ENCODE measurements at places on chromosomes 4 and X.
A peak's percentile ranks its signal among the peaks of the same experiment; 100 is the strongest.

- H3K36me3 ChIP-seq, result no peaks in the 10 kb centered on the region
- H3K27me3 ChIP-seq, result peaks cover 3% of the 10 kb centered on the region
- H3K4me3 ChIP-seq, result no peak overlapping the region
- no peak for DNase-seq
Observed at GRCh38 chrX:134803551-134804183, 145.4 kb upstream of the PLAC1 start.

GRCh38 chr4:184452740-184453139, 21.6 kb downstream of the IRF2 start:
- H3K27me3 ChIP-seq, result no peaks in the 10 kb centered on the region
- no peaks in the 10 kb centered on the region for H3K36me3 ChIP-seq
- peaks cover 72% of the 10 kb centered on the region for H3K4me1 ChIP-seq
- no peak for DNase-seq

DNA sequence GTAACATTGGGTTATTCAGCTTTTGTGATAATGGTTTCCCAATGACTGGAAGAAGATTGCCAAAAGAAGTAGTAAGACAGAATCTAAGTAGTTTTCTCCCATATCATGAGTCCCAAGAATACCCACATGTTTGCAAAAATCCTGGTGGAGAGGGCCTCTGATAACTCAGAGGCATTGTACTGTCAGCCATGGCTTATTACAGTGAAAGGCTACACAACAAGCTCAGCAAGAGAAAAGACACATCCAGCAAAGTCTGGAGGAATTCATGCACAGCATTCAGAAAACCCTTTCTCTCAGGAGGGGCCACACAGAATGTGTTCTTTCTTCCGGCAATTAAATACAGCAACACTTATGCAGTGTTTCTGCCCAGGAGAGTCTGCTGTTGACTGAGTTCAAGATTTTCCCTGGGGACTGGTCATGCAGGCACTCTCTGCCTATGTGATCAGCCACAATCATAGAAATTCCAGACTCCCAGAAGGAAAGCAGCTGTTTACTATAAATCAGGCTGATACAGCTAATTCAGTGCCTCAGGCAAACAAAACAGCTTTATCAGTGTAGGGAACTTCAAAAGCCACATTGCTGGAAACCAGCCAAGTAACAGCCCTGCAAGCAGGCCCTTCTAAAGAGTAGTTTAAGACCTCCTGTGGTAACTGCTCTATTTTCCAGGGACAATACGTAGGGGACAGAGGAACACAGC, 937.1 kb downstream of the CCSER1 start:
- H3K36me3 ChIP-seq, result no peaks in the 10 kb centered on the region
- H3K4me3 ChIP-seq, result no peak overlapping the region
- DNase-seq, result peak; percentile 49
- no peaks in the 10 kb centered on the region for H3K27me3 ChIP-seq
- no peak overlapping the region for H3K27ac ChIP-seq

- H3K36me3 ChIP-seq, result no peaks in the 10 kb centered on the region
- H3K27me3 ChIP-seq, result no peaks in the 10 kb centered on the region
- H3K4me3 ChIP-seq, result no peak overlapping the region
- H3K4me1 ChIP-seq, result no peaks in the 10 kb centered on the region
- DNase-seq, result no peak
Observed at GRCh38 chr4:55965585-55965984, 16.8 kb downstream of the CEP135 start.

DNA sequence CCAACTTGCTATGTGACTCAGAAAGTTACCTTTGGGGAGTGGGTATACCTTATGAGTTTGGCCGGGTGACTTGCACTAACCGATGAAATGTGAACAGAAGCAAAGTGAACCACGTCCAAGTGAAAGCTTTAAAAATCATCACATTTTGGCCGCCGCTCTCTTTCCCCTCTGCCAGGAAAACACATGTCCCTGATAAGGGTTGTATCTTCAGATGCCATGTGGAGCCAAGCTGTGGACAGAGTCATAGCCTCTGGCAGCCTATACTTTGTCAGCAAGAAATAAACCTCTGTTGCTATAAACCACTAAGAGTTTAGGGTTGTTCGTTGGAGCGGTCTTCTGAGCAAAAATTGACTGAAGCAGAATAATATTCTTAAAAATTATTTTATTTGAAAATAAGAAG, 92.3 kb downstream of the PRDM5 start:
- peaks cover 21% of the 10 kb centered on the region for H3K4me1 ChIP-seq
- H3K4me3 ChIP-seq, result no peak overlapping the region
- H3K27me3 ChIP-seq, result no peaks in the 10 kb centered on the region
- H3K36me3 ChIP-seq, result no peaks in the 10 kb centered on the region
- no peak overlapping the region for H3K27ac ChIP-seq

DNA sequence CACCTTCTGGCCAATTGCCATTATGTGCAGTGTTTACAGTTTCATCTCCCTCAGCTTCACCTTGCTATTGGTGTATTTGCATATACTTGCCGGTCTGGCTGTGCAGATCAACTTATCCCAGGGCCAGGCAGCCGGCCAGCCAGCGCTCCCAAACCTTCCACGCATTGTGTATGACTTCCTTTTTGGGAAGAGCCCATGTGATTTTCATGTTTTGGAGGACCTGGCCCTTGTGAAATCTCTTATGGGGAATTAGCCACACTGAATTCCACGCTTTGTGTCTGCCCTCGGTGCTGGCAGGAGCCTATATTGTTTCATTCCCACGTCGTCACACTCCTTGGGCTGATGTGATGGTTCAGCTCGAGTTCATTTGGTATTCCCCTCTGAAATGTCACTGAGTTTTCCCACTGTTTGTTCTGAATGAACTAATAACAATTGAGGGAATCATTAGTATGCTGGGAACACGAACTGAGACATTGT, 6.0 kb upstream of the PDLIM3 start:
- H3K27ac ChIP-seq, result no peak overlapping the region
- H3K4me1 ChIP-seq, result no peaks in the 10 kb centered on the region
- no peaks in the 10 kb centered on the region for H3K27me3 ChIP-seq
- no peak for DNase-seq

GRCh38 chrX:15269618-15270521, at the start of gene ASB9:
TSS of gene ASB9 (minus strand) at chrX:15270083. CDS start at chrX:15269874, 209 bp downstream.
- H3K4me1 ChIP-seq, result no peaks in the 10 kb centered on the region
- H3K27ac ChIP-seq, result no peak within 1 kb of the TSS
- H3K4me3 ChIP-seq, result peak within 1 kb of the TSS; percentile 23
- H3K27me3 ChIP-seq, result no peaks in the 10 kb centered on the region
- DNase-seq, result peak; percentile 22
- H3K36me3 ChIP-seq, result no peaks in the 10 kb centered on the region

- H3K27ac ChIP-seq, result peak overlapping the region; percentile 75
- H3K4me1 ChIP-seq, result peaks cover 7% of the 10 kb centered on the region
- no peak overlapping the region for H3K4me3 ChIP-seq
- no peaks in the 10 kb centered on the region for H3K27me3 ChIP-seq
Observed at GRCh38 chr4:113446019-113446418, 315.5 kb downstream of the CAMK2D start.

GRCh38 chr4:37138019-37138653, 106.4 kb upstream of the NWD2 start:
- H3K27me3 ChIP-seq, result no peaks in the 10 kb centered on the region
- no peak for DNase-seq
- no peak overlapping the region for H3K27ac ChIP-seq
- H3K4me3 ChIP-seq, result no peak overlapping the region
- H3K4me1 ChIP-seq, result no peaks in the 10 kb centered on the region

- no peaks in the 10 kb centered on the region for H3K4me1 ChIP-seq
- H3K27ac ChIP-seq, result no peak overlapping the region
- no peak overlapping the region for H3K4me3 ChIP-seq
- no peaks in the 10 kb centered on the region for H3K36me3 ChIP-seq
Observed at GRCh38 chrX:136325377-136325776, 24.6 kb downstream of the ADGRG4 start.

- no peak overlapping the region for H3K27ac ChIP-seq
- H3K4me3 ChIP-seq, result no peak overlapping the region
- no peaks in the 10 kb centered on the region for H3K36me3 ChIP-seq
- no peaks in the 10 kb centered on the region for H3K27me3 ChIP-seq
- no peak for DNase-seq
- H3K4me1 ChIP-seq, result no peaks in the 10 kb centered on the region
Observed at GRCh38 chr4:82256718-82257117, 117.1 kb downstream of the HNRNPD start.

DNA sequence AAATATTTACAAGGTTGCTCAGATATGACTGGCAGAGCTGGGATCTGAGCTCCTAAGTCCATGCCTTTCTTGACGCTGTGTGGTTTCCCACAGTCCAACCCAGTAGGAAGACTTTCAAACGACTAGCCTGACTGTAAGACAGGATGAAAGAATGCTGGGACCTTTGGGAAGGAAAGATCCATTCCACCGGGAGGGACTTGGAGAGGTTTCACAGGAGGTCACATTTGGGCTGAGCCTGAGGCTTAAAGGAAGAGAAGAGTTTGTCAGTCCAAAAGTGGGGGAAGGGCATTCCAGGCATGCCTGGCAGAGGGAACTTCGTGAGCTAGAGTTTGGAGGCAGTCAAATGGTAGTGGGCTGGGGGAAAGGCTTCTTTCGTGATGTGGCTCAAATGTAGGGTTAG, 1.5 kb downstream of the STARD8 start:
- DNase-seq, result no peak
- H3K27ac ChIP-seq, result no peak overlapping the region
- H3K36me3 ChIP-seq, result no peaks in the 10 kb centered on the region
- H3K4me3 ChIP-seq, result no peak overlapping the region
- peaks cover 5% of the 10 kb centered on the region for H3K27me3 ChIP-seq

- H3K36me3 ChIP-seq, result no peaks in the 10 kb centered on the region
- H3K27me3 ChIP-seq, result no peaks in the 10 kb centered on the region
- DNase-seq, result no peak
- H3K27ac ChIP-seq, result no peak overlapping the region
- no peaks in the 10 kb centered on the region for H3K4me1 ChIP-seq
Observed at GRCh38 chr4:163071308-163071707, 95.4 kb downstream of the NAF1 start.

DNA sequence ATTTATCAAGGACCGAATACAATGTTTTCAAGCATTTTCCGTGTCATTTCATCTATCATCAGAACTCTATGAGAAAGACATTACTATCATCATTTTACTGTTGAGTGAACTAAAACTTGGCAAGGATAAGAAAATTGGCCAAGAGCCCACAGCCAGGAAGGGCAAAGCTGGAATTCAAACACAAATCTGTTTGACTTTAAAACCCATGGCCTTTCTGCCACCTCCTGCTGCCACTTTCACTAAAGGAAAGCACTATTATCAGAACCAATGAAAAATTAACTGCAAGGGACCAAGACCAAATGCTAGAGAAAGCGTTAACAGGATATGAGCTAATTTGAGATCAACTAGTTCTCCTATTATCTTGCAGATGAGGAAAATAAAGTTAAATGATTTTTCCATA, 2759.2 kb downstream of the ARAP2 start:
- H3K36me3 ChIP-seq, result no peaks in the 10 kb centered on the region
- H3K4me3 ChIP-seq, result no peak overlapping the region
- no peak overlapping the region for H3K27ac ChIP-seq
- H3K4me1 ChIP-seq, result no peaks in the 10 kb centered on the region
- DNase-seq, result no peak

DNA sequence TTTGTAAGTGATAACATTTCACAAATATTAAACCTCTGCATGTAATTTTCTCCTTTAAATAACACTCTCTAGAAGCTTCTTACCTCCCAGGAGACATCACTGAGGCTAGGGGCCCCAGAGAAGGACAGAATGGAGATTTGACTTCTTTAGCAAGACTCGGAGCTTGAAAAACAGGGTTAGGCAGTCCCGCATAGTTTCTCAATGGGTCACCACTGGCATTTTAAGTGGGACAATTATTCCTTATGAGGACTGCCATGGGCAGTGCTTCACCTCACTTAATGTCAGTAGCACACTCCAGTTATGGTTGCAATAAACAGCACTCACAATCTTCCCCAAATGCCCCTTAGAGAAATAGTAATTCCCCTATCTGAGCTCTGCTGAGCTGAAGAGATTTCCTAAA, 66.7 kb upstream of the NOCT start:
- no peaks in the 10 kb centered on the region for H3K27me3 ChIP-seq
- no peaks in the 10 kb centered on the region for H3K4me1 ChIP-seq
- H3K27ac ChIP-seq, result no peak overlapping the region
- H3K4me3 ChIP-seq, result no peak overlapping the region

DNA sequence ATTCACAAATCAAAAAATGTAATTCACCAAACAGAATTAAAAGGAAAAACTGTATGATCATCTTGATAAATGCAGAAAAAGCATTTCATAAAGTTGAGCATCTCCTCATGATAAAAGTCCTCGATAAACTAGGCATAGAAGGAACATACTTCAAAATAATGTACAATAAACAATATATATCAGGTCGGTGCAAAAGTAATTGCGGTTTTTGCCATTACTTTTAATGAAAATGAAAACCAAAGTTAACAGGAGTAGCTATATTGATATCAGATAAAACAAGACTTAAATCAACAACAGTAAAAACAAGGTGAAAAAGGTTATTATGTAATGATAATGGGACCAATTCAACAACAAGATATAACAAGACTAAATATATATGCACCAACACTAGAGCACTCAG, 372.1 kb downstream of the RAB28 start:
- H3K27me3 ChIP-seq, result no peaks in the 10 kb centered on the region
- H3K36me3 ChIP-seq, result no peaks in the 10 kb centered on the region
- no peak overlapping the region for H3K4me3 ChIP-seq
- DNase-seq, result no peak
- no peaks in the 10 kb centered on the region for H3K4me1 ChIP-seq
- no peak overlapping the region for H3K27ac ChIP-seq

DNA sequence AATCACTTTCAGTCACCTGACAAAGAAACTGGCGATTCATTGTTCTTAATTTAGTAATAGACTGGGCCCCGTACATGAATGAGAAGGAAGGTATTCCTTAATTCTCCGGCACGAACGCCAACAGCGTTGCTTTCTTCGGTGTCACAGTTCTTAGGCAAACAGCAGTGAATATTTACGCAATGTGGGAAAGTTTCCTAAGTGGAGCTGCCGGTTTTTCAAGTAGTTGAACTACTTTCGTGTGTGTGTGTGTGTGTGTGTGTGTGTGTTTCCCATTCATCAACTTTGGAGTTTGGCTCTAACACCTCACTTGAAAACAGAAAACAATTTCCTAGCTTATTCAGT, 651 bp downstream of the NXT2 start:
- H3K27me3 ChIP-seq, result no peaks in the 10 kb centered on the region
- no peaks in the 10 kb centered on the region for H3K36me3 ChIP-seq
- H3K4me3 ChIP-seq, result peak overlapping the region; percentile 38
- no peaks in the 10 kb centered on the region for H3K4me1 ChIP-seq
- DNase-seq, result no peak
- peak overlapping the region; percentile 99 for H3K27ac ChIP-seq

- no peaks in the 10 kb centered on the region for H3K27me3 ChIP-seq
- no peak overlapping the region for H3K4me3 ChIP-seq
- DNase-seq, result no peak
- H3K27ac ChIP-seq, result no peak overlapping the region
- H3K36me3 ChIP-seq, result no peaks in the 10 kb centered on the region
Observed at GRCh38 chrX:2854918-2855317, 26.2 kb downstream of the GYG2 start.
